ENCODE measurements at places on chromosomes 3 and 15.

- no peak for DNase-seq
Measured at GRCh38 chr3:25287291-25287884, 140.7 kb upstream of the RARB start.

DNA sequence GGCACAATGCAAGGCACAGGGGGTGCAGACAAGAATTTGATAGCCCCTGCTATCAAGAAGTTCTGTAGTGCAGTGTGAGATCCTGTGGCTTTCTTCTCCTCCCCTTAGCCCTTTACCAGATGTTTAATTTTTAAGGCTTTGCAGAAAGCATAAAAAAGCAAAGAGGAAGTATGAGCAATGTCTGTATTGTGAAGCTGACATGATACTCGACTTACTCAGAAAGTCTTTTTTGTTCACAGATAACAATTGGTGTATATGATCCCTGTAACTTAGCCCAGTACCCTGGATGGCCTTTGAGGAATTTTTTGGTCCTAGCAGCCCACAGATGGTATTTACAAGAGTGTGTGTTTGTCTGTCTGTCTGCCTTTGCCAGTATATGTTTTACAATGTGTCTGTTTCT, 58.9 kb downstream of the ATG7 start:
- DNase-seq = no peak

DNA sequence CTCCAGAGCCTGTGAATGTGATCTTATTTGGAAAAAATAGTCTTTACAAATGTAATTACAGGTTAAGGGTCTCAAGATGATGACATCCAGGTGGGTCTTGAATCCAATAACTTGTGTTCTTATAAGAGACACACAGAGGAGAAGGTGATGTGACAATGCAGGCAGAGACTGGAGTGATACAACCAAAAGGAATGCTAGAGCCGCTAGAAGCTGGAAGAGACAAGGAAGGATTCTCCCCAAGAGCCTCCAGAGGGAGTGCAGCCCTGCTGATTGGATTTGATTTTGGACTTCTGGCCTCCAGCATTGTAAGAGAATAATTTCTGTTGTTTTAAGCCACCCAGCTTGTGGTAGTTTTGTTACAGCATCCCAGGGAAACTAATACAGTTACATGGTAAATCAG, 9.7 kb downstream of the MYH15 start:
- no peak for DNase-seq

GRCh38 chr3:127458696-127459604, 131.6 kb downstream of the TPRA1 start:
- no peak for DNase-seq

DNA sequence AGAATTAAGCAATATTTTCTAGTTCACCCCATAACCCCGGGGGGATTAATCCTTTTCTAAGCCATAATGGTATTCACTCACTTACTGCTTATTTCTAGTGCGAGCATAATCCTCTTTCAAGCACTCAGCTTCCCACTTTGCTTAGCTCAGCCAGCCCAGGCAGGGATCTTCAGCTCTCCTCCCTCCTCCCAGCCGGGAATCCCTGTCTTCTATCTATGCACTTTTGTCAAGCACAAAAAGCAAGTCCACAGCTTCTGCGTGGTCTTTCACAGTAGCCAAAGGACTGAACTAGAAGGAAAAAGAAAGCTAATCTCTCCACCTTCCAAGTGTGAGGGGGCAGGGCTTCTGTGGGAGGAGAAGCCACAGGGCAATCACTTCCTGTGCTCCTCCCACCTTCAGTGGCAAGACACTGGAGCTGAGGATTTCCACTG, 62.8 kb downstream of the PEX5L start:
- DNase-seq = no peak

DNA sequence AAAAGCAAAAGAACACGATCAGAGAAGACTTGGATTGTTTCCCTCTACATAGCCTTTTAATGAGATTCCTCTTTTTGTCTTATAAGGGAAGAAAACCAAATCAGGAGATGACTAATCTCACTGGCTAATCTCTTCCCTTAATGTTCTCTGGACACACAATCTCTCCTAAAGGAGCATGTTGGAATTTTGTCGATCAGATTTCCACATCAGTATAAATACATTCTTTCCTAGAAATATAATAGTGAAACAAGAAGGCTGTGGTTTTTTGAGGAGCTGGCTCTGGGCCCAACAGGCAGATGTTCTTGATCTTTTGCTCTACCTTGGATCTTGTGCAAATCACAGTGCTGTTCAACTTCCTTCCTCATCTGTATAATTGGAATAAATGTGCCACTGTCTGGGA, 94.0 kb downstream of the GTPBP8 start:
- peak; percentile 89 for DNase-seq

DNA sequence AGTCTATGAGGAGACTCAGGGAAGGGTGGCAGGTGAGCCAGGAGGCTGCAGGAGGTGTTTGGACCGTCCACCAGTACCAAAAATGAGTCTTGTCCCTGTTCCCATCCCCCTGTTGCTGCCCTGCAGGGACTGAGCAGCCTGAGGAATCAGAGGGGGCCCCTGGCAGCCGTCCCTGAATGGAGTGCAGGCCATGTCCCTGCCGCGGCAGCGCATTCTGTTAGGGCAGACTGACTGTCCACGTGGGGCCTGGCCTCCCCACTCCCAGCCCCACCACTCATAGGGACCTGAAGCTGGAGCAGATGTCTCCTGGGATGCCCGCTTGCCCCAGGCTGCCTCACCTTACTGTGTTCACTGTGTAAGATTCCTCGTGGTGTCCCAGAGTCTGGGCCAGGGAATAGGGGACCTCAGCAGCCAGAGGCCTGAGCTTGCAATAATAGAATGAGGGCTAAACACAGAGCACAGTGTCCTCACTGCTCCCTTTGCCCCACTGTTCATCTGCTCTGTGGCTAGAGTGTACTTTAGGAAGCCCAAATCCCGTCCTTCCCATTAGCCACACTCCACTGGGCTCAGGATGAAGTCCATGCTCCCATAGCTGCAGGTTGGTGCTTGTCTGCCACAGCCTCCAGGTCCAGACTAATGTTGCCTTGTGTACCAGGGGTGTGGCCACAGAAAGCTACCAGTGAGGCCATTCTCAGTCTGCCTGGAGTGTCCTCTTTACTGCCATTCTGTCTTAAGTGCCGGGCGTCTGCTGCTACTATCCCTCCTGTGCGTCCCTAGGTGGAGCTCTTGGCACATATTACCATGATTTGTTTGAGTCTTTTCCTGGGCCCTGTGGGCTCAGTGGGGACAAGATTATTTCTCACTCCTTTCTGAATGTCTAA, 63.2 kb downstream of the HCN4 start:
- DNase-seq = peak; percentile 62

DNA sequence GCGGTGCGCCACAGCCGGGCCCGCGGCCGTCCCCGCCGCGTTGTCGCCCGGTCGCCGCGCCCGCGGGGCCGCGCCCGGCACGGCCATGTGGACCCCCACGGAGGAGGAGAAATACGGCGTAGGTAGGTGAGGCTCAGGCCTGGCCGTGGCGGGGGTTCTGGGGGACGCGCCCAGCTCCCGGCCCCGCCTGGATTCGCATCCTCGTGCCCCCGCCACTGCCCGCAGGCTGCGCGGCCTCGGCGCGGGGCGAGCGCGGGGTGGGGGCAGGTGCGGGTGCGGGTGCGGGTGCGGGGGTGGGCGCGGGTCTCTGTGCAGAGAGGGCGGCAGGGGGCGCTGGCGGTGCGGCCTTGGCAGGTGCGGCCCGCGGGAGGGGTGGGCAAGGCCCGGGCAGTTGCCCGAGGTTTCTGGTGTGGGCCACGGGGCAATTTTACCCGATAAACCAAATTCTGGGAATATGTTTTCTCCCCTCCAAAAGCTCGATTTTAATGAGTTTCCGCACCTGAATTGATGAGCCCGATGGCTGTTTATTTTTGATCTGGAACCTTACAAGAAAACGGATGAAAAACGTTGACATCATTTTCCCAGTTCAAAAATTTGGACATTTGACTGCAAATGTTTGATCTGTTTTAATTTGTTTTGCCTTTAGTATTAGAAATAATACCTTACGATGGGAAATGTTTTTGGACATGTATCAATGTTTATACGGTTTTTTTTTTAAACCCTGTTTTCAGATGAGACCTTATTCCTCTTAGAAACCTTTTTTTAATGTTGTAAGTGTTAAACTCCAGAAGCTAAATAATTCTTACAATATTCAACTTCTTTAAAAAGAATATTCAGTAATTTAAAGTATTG, 678 bp downstream of the DOCK3 start:
- no peak for DNase-seq

- no peak for DNase-seq
Measured at GRCh38 chr15:95864467-95864886, 466.0 kb upstream of the NR2F2 start.

DNA sequence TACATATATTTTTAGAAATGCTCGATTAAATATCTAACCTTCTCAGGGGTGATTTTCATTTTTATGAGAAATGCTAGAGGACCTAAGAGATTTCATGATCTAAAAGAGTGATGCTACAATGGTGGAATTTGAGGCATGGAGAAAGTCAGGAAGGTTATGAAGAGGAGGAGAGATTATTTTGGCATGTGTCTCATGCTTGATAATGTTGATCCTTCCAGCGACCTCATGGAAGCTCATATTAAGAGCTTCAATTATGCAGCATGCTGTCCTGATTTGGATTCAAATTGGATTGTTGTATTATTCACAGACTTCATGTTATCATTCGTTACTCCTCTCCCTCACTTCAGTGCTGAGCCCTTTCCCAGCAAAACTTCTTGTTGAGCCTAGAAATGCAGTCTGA, 112.5 kb downstream of the RAP2B start:
- DNase-seq = no peak

GRCh38 chr3:138987181-138987580, 18.9 kb downstream of the PRR23A start:
- DNase-seq = no peak

GRCh38 chr15:32885713-32886112, 167.9 kb downstream of the GREM1 start:
- no peak for DNase-seq

DNA sequence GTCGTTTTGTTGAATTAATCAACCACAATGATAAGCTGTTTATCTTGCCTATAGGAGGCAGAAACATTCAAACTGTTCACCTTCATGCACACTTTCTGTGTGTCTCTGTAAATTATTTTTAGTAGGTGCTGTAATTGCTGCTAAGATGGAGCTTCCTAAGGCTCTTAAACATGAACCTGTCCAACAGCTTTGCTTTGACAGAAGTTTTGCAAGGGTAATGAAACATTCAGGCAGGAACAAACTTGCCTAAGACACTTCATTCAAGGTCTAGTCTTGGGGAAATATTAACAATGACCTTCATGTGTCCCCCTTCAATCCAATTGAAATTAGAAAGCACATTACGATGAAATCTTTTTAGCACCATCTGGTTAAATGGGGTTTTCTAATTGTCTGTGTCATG, 156.1 kb downstream of the DIPK2A start:
- no peak for DNase-seq

All from fibroblast of gingiva (primary cell).